ENCODE measurements at places on chromosomes 5 and 9. TPM values are rescaled to one million over a fixed set of nuclear protein-coding genes. Genes with fewer than 3 reads are reported as not detected.

The GFI1B gene
- 0.78 TPM for polyA plus RNA-seq

The PCDHGB4 gene
- polyA plus RNA-seq, result 6.2 TPM

The C1QTNF3 gene
- 47.6 TPM for polyA plus RNA-seq

The NEUROG1 gene
- polyA plus RNA-seq, result not detected

The ARL14EPL gene
- polyA plus RNA-seq, result not detected
